ENCODE measurements at places on chromosomes 5 and 9.

GRCh38 chr5:138595180-138595795 lies 20.1 kb upstream of the HSPA9 start:
- no peak for DNase-seq

GRCh38 chr9:7067169-7067568 lies 309.4 kb downstream of the KDM4C start:
- no peak for DNase-seq

GRCh38 chr9:109730228-109730627 lies 49.8 kb upstream of the PALM2AKAP2 start:
- no peak for DNase-seq

- DNase-seq = no peak
Measured at GRCh38 chr5:5343568-5343967, 78.9 kb upstream of the ICE1 start.

DNA sequence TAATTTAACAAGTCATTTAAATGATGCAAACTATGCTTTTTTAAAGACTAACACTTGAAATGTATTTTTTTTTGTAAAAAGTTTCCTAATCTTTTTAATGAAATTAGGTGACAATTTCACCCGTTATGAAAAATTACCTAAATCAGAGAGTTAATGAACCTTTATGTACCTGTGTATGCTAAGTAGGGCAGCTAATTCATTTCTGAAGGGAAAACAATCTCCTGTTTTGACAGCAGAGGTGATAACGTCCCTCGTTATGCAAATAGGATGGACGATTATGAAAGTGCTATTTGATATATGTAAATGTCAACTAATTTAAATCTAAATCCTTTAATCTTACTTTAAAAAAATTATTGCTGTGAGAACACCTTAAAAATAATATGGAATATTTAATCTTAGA lies 58.8 kb downstream of the MEF2C start:
- no peak for DNase-seq

- DNase-seq = no peak
Measured at GRCh38 chr5:181173420-181174342, 26.3 kb downstream of the OR2V2 start.

DNA sequence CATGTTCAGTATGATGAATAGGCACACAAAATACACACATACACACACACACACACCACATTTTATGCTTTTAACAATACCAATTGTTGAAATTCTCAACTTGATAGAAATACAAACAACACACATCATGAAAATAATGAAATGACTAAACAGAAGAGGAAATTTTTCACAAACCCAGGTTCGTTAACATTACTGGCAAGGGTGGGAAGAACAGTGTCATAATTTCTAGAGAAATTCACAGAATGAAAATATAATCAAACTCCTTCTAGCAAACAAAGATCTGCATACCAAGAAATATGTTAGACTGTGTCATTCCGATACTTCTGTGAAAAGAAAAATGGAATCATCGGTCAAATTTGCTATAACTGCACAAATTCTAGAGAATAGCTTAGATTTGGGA lies 41.9 kb downstream of the ST8SIA4 start:
- no peak for DNase-seq

DNA sequence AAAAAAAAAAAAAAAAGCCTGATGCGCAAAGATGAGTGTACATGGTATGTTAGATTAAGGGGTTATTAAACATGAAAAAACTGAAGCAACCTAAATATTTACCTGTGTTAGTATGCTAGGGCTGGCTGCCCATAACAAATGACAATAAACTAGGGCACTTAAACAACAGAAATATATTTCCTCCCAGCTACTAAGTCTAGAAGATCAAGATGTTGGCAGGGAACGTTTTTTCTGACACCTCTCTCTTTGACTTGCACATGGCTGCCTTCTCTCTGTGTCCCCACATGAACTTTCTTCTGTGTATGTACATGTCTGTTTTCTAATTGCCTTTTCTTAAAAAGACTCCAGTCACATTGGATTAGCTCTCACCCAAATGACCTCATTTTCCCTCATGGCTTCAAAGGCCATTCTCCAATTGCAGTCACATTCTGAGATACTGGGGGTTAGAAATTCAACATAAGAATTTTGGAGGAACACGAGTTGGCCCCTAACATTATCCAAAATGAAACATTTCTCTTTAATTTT lies 694.5 kb downstream of the CDH9 start:
- DNase-seq = no peak

GRCh38 chr5:109373932-109374331 lies 35.8 kb downstream of the PJA2 start:
- DNase-seq = no peak

- DNase-seq = no peak
Measured at GRCh38 chr5:143569213-143569701, 165.8 kb upstream of the NR3C1 start.

DNA sequence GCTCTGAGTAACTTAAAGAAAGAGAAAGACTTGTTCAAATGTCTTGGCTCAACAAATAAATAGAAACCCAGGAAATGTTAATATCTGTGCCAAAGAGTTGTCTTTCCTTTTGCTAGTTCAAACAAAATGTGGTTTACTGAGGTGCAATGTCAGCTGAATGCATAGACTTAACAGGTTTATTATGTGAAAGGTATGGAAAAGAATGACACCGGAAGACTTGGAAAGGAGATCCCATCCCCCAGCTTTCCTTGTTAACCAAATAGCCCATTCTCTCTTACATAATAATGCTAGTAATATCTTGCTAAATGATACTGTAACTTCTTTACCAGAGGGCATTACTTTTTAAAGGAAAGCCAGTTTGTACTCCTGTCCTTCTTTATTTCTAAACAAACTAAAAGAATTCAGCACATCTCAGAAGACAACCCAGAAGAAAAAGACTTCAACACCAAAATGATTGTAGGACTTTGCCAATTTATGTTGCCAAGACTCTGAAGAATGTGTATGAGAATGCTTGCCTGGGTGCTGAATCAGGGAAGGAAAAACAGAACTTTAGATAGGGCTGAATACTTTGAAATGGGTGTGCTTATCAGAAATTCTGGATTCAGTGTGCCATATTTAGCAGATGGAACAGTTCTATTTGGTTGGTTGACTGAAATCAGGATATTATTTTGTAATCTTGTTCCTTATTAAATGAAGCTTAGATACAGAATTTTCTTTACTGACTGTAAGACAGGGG lies 344.1 kb downstream of the TMEM38B start:
- DNase-seq = no peak

DNA sequence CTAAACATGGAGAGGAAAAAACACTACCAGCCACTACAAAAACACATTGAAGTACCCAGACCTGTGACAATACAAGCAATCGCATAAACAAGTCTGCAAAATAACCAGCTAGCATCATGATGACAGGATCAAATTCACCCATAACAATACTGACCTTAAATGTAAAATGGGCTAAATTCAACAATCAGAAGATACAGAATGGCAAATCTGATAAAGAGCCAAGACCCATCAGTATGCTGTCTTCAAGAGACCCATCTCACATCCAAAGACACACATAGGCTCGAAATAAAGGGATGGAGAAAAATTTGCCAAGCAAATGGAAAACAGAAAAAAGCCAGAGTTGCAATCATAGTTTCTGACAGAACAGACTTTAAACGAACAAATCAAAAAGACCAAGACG lies 294.4 kb downstream of the MEF2C start:
- no peak for DNase-seq

GRCh38 chr5:81393430-81393782 lies 528 bp downstream of the ACOT12 start:
- no peak for DNase-seq

GRCh38 chr9:112665347-112665746 lies 52.6 kb downstream of the INIP start:
- DNase-seq = no peak

DNA sequence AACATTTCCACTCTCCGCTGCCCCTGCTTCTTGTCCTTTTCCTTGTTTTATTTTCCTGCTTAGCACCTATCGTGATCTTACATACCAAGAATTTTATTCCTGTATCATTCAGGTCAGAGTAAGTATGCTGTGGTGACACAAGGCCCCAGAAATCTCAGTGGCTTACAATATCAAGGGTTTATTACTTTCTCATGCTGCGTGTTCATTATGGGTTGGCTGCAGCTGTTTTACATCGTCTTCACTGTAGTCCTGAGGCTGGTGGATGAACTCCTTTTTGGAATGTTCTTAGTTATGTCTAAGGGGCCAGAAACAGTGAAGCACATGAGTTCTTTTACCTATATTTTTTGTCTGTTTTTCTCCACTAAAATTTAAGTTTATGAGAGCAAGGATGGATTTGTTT lies 51.2 kb downstream of the FCHO2 start:
- DNase-seq = no peak

DNA sequence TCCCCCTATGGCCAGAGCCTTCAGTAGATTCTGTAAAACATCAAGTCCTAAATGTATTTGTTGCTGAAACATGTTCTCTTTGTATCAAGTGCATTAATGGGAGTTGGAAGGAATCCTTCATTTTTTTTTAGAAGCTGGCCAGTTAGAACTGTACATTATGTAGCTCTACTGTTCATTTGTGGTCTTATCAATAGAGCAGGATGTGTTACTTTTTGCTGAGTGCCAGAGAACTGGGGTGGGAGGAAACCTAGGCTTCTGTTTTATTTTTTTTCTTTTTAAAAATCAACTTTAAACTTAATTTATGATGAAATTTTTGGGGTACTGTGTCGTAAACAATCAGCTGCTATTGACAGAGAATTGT lies 5.1 kb downstream of the PIP5K1B start:
- no peak for DNase-seq

DNA sequence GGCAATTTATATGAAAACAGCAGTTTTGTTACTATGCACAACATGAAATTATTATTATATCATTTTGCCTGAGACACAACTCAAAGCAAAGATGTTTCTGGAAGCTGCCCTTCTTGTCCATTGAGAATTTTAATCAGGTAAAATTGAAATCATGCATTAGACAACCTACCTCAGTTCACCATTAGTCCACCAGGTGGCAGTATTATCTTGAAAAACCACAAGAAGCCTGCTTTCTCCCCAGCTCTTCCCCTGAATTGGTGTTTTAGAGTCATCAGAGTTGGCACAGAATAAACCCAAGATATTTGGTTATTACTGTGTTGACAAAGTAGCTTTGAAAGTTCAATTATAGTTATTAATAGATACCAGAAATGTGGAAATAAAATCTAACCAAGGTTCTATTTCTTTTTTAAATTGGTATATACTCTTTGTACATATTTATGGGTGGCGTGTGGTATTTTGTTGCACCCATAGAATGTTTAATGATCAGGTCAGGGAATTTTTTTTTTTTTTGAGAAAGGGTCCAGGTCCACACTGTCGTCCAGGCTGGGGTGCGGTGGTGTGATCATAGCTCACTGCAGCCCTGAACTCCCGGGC lies 25.7 kb downstream of the UTP15 start:
- no peak for DNase-seq

DNA sequence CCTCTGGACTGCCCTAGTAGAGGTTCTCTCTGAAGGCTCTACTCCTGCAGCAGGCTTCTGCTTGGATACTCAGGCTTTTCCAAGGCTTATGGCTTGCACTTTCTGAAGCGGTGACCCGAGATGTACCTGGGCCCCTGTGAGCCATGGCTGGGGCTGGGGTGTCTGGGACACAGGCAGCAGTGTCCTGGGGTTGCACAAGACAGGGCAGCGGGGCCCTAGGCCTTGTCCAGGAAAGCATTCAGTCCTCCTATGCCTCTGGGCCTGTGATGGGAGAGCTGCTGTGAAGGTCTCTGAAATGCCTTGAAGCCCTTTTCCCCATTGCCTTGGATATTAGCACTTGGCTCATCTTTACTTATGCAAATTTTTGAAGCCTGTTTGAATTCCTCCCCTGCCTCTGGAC lies 192.2 kb downstream of the YTHDC2 start:
- DNase-seq = no peak

DNA sequence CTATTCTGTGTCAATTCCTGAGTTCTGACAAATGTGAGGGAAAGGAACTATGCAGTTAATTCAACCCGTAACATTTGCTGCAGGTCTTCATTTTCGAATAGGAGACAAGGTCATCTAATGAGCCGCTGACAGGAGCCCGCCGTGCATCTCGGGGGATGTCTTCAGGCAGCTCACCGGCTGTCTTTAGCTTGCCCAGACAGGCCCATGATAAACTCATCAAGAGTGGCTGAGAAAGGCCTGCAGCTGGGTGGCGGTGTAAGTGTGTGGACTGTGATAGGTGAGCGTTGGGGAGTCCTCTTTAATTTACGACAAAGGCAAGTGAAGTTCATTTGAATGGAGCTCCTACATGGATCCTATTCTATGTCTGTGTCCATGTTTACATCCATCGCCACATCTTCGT lies 190.5 kb downstream of the ADCY2 start:
- no peak for DNase-seq

DNA sequence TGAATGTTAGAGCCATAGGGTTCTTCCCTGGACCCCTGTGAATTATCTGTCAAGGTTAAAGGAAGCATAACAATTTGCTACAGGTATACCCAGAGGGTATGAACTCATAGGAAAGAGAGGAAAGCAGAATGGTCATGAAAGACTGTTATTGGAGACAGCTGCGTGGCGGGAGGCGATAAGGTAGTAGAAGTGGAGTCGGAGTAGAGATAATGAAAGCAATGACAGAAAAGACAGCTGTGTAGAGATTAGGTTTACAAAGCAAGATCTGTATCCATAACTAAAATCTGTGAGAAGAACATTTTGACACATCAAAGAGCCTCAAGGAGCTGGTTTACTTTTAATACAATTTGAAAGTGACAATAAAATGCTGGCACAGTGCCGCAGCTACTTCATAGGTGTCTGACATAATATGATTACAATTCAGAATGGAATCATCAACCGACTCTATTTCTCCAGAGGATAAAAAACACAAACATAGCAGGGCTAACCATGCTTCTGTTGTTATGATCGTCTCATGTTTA lies 603.9 kb downstream of the CDH12 start:
- DNase-seq = no peak

DNA sequence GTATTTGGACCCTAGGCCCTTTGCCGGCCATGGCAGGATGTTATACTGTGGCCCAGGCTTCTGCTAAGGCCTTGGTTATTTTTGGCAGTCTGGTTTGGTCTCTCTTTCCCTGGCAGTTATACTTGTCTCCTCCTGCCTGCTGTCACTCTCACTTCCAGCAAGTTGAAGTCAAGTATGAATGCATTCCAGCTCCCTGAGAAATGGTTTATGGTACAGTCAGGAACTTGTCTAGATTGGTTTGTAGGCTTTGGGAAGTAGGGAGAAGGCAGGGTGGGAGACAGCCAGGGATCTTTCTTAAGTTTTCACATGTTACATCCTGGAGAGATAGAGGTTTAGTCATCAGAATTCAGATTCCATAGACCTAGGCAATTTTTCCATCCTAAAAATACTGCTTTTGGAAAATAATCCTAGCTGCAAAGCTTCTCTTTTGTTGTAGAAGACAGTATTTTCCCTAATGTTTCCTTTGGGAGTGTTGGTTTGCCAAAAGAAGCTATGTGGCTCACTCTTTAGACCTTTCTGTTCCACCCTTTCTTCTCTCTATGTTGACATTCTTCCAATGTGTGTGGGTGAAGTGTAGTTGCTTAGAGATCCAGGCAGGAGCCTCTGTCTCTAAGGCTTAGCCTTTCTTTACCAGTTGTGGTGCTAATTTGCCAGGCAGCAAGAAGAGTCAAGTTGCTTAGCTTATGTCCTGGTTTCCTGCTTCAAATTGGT lies 2.5 kb upstream of the KDM3B start:
- no peak for DNase-seq

Measured in ovary (tissue), 10 donors.